NCI-H2107 (cell line): ENCODE measurements at places on chromosomes 6 and 20.

DNA sequence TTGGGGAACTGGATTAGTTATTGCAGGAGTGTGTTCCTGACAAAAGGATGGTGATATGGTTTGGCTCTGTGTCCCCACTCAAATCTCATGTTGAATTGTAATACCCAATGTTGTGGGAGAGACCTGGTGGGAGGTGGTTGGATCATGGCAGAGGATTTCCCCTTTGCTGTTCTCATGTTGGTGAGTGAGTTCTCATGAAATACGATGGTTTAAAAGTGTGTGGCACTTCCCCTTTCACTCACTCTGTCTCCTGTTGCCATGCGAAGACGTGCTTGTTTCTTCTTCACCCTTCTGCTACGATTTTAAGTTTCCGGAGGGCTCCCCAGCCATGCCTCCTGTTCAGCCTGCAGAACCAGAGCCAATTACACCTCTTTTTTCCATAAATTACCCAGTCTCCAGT lies 16.2 kb upstream of the TREM1 start:
- DNase-seq = no peak

- no peak for DNase-seq
Measured at GRCh38 chr6:71043902-71044301, 87.0 kb upstream of the B3GAT2 start.

DNA sequence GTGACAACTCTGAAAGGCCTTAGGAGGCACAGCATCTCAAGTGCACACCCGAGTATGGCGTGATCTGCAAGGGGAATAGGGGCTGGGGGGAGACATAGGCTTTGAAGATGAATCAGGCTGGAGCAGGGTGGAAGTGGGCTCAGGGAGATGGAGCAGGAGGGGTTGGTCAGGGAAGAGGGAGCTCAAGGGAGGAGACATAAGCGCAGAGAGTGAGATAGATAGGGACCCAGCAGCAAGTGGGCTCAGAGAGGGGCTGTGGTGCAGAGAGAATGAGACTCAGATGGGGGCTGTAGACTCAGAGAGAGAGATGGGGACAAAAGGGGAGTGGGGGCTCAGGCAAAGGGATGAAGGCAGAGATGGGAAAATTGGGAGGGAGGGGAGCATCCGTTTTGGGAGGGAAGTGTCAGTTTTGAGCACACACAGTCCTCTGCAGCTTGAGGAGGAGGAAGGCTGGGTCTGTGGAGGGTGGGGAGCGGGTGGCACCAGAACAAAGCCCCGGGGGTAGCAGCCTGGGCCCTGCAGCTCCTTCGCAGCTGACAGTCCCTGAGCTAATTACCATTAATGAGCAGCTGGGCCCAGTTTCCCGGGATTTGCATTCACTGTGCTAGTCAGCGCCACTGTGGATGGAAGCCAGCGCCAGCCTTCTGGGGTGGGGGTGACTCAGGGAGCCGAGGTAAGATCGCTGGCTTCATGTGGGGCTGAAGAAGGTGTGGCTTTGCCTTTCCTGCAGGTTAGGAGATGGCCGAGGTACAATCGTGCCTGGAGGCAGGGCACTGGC lies 18.7 kb downstream of the SRXN1 start:
- DNase-seq = no peak

- no peak for DNase-seq
Measured at GRCh38 chr6:38476888-38477287, 162.8 kb downstream of the BTBD9 start.

GRCh38 chr6:17705428-17705777 lies 1.3 kb downstream of the NUP153 start:
- DNase-seq = no peak

DNA sequence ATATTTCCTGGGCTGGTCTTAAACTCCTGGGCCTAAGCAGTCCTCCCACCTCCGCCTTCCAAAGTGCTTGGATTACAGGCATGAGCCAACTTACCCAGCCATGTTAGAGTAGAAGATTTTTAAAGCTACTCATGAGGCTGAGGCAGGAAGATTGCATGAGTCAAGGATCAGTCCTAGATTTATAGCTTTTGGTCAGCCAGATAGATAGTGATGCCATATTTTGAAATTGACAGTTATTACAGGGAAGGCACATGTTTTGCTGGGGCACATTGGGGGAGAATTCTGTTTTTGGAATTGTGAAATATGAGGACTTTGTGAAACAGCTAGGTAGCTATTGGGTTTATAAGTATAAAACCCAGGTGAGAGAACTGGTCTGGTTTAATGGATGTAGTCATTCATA lies 40.9 kb downstream of the DOP1A start:
- DNase-seq = no peak

- no peak for DNase-seq
Measured at GRCh38 chr20:56779452-56780143, 150.5 kb downstream of the TFAP2C start.

GRCh38 chr6:136930528-136930927 lies 8.4 kb downstream of the SLC35D3 start:
- DNase-seq = no peak

DNA sequence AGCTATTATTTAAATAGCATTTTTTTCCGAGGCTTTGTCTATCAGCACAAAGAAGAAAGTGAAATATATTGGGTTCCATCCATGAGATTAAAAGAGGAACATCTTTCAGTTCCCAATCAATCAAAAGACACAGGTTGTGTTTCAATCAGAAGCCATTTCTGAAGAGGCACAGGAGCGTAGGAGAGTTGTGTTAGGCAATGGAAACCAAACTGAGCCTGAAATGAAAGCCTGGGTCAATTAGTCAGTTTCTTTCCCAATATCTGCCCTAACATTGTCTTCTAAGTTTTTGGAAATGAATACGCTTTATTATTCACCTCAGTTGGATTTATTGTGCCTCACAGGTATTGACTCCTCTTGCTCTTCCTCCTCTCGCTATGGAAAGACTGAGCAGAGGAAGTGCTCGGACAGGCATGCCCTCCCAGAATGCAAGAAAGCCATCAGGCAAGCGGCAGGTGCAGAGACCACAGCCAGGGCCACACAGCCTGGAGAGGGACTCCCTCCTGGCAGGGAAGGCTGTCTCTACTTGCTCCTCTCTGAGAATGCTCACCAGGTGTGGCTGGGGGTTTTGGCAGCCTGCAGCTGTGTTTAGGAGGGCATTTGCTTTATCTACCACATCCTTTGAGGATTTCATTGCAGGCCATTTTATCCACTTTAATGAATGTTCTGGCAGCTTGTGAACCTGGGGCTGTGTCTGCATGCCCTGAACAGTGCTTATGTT lies 100.8 kb upstream of the NEDD9 start:
- no peak for DNase-seq

DNA sequence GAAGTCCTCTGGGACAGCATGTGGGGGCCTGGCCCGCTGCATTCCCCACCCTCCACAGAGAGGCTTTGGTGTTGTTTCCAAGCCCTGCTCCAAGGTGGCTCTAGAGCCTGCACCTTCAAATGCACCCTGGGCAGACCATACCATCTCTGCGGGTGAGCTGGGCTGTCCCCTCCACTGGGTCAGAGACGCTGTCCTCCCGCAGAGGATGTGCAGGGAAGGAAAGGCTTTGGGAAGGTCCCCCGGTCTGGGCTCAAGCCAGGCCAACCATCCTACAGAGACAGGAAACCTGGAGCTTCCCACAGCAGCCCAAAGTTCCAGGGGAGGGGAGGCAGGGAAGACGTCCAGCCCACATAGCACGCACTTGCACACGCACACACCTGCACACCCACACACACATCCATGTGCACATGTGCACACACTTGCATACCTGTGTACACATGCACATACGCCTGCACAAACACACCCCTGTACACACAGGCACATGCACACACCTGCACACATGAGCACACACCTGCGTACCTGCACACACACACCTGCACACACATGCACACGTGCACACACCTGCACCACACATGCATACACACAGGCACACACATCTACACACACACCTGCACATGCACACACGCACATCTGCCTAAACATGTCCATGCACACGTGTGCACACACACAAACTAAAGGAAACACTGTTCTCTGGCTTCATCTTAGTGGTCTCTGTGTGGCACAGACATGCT lies 155.4 kb downstream of the ERMARD start:
- DNase-seq = no peak

DNA sequence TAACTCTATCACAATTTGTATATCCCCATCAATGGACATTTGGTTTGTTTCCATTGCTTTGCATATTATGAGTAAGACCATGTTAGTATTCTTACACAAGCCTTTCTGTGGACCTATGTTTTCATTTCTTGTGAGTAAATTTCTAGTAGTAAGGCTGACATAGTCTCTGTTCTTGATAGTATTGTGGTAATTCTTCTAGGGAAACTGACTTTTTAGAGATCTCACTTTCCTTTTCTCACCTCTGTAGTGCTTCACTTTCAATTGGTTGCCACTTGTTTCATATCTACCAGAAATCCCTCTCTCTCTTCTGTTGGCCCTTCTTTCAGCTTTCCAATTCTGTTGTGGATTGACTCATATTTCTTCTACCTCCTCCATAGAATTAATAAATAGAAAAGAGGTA lies 8.5 kb downstream of the ISM1 start:
- DNase-seq = no peak

GRCh38 chr20:51393571-51393970 lies 148.9 kb downstream of the NFATC2 start:
- DNase-seq = no peak

DNA sequence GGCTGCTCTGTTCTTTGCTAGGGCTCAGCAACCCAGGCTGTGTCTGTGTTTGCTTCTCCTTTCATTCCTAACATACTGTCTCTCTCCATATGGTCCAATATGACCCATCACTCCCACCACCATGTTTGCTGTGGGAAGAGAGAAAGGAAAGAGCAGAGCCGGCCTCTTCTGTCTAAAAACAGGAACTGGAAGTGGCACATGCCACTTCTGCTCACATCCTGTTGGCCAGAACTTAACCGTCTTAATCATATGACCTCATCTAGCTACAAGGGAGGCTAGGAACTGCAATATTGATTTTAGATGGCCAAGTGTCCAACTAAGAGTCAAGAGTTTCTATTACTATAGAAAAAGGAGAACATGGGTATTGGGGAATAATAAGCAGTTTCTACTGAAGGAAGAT lies 212.5 kb upstream of the CHD6 start:
- no peak for DNase-seq
